ENCODE measurements at places on chromosomes 1 and 21.

DNA sequence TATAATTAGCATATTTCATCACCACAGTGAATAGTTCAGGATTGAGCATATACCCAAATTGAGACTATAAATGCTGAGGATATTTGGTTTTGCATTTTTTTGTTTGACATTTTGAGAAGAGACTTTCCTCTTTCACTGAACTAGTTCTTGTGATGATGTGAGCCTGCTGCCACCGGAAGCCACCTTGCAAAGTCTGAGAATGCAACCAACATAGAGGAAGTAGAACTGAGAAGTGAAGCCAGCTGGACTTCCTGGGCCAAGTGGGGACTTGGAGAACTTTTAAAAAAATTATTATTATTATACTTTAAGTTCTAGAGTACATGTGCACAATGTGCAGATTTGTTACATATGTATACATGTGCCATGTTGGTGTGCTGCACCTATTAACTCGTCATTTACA lies 102.3 kb downstream of the RPE65 start:
- DNase-seq: peak; percentile 59

GRCh38 chr1:65813956-65814355 lies 21.3 kb downstream of the PDE4B start:
- no peak for DNase-seq

GRCh38 chr1:28246427-28246832 lies 10.5 kb downstream of the ATP5IF1 start:
- peak; percentile 89 for DNase-seq

- DNase-seq: no peak
These were observed 117.3 kb downstream of the UCHL5 start for GRCh38 chr1:192941722-192942411.

GRCh38 chr1:22457836-22458235 lies 6.2 kb downstream of the ZBTB40 start:
- no peak for DNase-seq

GRCh38 chr1:156217871-156218270 lies 5.1 kb downstream of the PMF1 start:
- peak; percentile 70 for DNase-seq

DNA sequence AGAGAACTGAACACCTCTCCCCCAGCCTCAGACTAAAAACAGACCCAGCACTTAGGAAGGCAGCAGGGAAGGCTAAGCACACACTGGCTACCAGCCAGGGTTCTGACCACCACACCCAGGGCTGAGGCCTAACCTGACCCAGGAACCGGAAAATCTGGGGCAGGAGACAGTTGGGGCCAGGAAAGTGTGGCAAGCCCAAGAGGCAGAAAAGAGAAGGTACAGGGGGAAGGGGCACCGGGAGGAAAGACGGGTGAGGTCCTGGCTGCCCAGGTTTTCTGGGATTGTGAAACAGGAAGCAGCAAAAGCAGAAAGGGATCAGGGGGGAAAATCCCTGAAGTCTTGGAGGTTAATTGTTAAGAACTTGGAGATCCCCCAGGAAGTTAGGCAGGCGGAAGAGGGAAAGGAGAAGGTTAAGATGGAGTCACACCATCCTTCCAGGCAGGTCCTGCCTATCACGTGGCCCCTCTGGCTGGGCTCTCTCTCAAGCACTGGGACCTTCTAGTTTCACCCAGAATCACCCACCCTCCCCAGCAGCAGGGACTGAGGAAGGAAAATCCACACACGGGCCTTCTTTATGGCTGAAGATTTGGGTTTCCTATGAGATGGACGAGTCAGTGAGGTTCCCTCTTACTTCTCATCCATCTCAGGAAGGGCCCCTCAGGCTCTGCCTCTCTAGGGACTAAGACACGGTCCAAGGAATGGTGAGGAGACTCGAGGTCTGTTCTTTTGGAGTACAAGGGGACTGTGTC lies 2.6 kb downstream of the HDGF start:
- DNase-seq: peak; percentile 31

GRCh38 chr21:20662514-20662913 lies 335.7 kb upstream of the NCAM2 start:
- DNase-seq: no peak

- no peak for DNase-seq
These were observed 804.8 kb downstream of the USP25 start for GRCh38 chr21:16534408-16535101.

DNA sequence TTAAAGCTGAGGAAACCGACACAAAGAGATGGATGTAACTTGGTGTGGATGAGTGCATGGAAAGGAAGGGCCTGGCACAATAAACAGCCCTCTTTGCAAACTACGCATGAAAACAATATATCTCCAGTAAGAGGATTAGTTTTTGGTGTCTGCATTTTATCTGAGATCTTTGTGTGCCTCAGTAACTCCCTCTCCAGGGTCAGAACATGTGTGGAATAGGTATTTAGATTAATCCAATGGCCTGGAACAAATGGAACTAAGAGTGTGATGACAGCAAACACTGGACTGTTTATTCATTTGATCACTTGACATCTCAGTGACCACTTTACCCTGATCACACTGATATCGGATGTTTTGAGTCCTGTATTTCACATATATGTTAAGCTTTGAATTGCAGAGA lies 45.3 kb downstream of the AKNAD1 start:
- no peak for DNase-seq

- no peak for DNase-seq
These were observed 65.4 kb downstream of the ZSCAN20 start for GRCh38 chr1:33537885-33538284.

DNA sequence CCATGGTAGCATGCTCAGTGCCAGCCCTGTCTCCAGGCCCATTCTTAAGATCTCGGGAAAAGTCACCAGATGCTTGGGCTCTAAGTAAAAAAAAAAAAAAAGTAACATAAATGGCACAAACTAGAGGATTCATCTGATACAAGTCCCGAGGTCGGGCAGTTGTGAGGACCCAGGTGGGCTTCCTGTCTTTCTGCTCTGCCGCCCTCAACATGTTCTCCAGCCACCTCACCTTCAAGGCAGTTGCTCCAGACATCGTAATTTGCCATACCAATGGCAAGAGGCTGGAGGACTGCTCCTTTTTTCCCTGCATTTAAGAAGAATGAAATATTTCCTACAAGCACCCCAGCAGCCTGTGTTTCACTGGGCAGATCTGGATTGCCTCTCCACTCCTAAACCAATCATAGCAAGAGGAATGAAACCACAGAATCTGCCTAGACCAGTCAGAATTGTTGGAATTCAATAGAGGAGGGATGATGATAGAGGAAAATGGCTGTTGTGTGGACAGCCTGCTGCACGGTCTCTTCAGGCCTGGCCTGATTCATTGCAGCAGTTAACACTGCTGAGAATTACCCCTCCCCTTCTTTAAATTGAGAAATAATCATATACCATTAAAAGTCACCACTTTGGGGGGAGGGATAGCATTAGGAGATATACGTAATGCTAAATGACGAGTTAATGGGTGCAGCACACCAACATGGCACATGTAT lies 5.4 kb downstream of the HMGN2 start:
- DNase-seq: no peak

GRCh38 chr1:31831397-31832378 lies 15.9 kb upstream of the SPOCD1 start:
- DNase-seq: no peak

DNA sequence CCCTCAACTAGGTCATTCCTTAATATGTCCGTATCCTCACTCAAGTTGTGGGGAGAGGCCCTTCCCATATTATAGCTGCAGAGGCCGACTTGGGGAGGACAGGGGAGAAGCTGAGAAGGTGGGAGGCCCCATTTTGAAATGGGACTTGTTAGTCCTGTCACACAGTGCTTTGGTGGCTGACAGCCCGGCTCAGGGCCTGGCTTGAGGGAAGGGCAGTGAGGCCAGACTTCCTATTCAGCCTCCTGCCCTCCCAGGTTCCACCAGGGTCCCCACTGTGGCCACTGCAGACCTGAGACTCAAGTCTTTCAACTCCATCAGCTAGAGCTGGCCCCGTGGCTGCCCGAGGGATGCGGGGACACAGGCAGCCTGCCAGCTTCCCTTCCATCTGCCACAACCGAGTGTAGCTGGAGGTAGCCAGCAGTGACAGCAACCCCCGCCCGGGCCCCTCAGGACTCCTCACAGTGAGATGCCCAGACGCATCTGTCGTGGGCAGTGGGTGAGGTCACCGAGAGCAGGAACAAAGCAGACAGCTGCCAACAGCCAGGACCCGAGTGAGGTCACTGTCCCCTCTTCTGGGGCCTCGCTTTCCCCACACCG lies 36.9 kb downstream of the SIM2 start:
- no peak for DNase-seq

DNA sequence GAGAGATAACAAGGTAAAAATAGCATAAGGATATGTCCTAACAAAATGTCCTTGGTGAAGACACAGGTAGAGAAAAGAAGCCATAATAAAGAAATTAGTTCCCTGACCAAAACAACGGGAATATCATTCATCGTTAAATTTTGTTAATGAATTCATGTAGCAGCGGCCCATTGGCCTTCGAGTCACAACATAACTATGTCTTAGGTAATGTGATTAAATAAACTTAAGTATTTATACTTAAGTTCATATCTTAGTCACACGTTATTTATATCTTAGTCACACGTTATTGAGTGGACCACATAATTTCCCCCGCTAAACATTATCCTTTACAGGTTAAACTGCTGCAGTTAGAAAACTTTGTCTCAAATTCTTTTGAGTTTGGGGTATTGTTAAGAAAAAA lies 1.2 kb downstream of the NEXN start:
- DNase-seq: no peak

DNA sequence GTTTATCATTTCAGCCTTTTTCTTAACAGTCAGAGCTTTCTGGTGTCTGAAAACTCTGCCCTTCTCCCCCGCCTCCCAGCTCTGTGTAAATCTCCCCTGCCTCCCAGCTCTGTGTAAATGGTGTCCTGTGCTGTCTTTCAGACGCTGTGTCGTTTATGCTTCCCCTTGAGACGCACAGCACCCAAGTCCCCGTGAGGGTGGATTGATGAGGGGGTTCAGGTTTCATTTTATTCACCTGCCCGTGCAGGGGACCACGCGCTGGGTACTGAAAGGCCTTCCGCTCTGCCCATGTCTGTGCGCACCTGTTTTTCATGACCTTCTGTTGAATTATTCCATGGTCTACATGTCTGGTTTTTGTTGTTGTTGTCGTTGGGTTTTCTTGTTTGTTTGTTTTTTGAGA lies 108.2 kb upstream of the COL6A1 start:
- no peak for DNase-seq

DNA sequence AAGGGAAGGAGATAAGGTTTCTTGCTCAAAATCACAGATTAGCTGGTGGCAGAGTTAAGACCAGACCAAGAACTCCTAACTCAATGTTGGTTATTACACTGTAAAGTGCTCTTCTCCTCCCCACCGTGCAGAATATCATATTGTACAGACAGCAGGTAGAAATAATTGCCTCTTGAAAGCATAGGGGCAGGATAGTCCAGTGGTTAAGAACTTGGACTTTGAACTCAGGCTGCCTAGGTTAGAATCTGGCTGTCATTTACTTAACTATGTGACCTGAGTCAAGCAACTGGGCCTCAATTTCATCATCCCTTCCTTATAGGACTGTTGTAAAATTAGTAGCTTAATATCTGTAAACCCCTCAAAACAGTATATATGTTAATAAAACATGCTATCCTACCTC lies 114.9 kb upstream of the HIVEP3 start:
- no peak for DNase-seq

GRCh38 chr1:178912597-178912996 lies 41.7 kb upstream of the ANGPTL1 start:
- no peak for DNase-seq

DNA sequence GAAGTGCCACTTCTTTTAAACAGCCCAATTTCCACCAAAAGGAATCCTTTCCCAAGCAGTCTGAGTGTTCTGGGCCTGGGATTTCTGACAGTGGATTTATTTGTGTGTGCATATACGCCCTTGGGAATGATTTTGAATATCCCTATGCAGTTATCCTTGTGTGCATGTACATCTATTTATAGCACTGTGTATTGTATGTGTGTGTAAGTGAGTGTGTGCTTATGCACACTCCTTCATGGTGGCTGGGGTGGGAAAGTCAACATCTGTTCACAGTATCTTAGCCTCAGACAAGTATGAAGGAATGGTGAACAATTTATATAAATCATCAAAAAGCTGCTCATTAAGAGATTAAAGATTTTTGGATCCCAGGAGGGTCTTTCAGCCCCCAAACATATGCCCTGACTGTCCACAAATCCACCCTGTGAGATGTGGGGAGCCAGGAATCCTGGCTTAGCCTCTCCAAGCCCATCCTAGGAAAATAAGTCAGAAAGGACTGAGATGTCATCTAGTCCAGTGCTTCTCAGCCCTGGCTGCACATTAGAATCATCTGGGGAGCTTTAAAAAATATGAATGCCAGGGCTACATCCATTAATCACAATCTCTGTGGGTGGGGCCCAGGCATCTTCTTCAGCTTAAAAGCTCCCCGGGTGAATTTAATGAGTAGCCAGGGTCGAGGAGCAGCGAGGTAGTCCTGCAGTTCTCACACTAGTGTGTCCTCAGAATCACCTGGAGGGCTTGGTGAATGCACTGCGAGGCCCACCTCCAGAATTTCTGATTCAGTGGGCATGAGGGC lies 101.4 kb downstream of the PLXNA2 start:
- DNase-seq: no peak

DNA sequence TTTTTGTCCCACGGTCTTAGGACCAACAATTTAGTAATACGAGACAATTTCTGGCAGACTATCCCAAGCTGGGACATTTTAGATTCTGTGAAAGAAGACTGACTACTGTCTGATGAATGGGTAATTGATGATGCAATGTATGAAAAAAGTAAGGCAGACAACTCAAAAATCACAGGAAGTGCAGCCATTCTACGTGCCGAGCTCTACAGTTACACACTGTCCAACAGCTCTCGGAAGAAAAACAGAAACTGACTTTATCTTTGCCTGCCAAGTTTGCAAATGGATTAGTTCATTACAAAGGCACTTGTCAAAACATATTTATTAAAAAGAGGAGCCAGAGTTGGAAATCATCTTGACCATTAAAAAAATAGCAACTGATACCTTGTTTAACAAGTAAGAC lies 31.3 kb downstream of the ZBTB8B start:
- no peak for DNase-seq

DNA sequence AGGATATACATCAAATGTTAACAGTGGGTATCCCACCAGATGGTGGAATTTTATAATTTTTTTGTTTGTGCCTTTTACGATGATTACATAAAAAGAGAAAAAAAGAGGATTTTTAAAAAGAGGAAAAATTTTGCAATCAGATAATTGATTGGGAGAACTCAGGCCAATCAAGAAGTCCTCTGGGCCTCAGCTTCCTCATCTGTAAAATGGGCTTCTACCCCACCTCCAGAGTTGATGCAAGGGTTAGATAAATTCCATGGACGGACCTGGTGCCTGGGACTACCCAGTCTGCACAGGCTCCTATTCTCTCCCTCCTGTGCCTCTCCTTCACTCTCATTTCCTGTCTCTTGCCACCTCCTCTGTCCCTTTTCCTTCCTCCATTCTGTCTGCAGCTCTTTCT lies 88.9 kb downstream of the TRABD2B start:
- no peak for DNase-seq

GRCh38 chr21:41695513-41695912 lies 71.3 kb downstream of the RIPK4 start:
- no peak for DNase-seq
